Aorta (tissue), 5 donors: ENCODE measurements at places on chromosomes 11 and 22. TPM values are rescaled to one million over a fixed set of nuclear protein-coding genes. Genes with fewer than 3 reads are reported as not detected.

Gene SLC43A1
- 7.6 TPM for total RNA-seq

DNA sequence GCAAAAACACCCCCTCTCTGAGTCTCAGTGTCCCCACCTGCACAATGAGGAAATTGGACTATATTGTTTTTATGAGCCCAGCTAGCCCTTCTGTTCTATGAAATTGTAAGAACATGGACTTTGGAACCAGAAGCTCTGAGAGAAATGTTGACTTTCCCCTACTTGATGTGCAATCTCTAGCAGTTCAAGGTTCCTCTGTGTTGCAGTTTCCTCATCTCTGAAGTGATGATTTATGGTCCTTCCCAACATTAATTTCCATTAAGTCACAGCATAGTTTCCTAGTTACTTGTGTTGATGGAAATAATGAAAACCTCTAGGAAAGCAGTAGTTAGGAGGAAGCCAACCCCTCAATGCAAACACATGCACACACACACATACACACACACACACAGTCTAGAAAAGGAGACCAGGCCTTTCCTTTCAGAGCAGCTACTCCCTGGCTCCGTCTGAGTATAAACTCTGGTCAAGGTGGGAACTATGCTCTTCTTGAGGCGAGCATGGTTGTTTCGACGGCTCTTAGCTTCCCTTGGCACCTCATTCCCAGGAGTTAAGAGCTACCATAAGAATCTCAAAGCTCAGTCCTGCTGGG is 518.4 kb downstream of the SOX6 start:
- DNase-seq, result no peak

GRCh38 chr11:117735350-117735977 is 61.6 kb downstream of the DSCAML1 start:
- DNase-seq, result no peak

GRCh38 chr11:105861225-105861624 is 160.8 kb downstream of the MSANTD4 start:
- DNase-seq, result no peak

Gene ANO3
- 0.55 TPM for total RNA-seq

Gene ARFIP2
- 40.8 TPM for total RNA-seq

- no peak for DNase-seq
Observed at GRCh38 chr11:15057329-15057728, 16.1 kb upstream of the CALCB start.

- no peak for DNase-seq
Observed at GRCh38 chr11:14070896-14071295, 108.4 kb downstream of the SPON1 start.

Gene ANKK1
- 0.57 TPM for total RNA-seq

GRCh38 chr11:128407962-128408361 is 179.4 kb downstream of the ETS1 start:
- no peak for DNase-seq

Gene MRPL21
- 31.7 TPM for total RNA-seq

Gene SYT7
- total RNA-seq, result 2.3 TPM

Gene C11orf91
- 0.97 TPM for total RNA-seq

- DNase-seq, result no peak
Observed at GRCh38 chr11:117146521-117146920, 2.4 kb downstream of the PAFAH1B2 start.

DNA sequence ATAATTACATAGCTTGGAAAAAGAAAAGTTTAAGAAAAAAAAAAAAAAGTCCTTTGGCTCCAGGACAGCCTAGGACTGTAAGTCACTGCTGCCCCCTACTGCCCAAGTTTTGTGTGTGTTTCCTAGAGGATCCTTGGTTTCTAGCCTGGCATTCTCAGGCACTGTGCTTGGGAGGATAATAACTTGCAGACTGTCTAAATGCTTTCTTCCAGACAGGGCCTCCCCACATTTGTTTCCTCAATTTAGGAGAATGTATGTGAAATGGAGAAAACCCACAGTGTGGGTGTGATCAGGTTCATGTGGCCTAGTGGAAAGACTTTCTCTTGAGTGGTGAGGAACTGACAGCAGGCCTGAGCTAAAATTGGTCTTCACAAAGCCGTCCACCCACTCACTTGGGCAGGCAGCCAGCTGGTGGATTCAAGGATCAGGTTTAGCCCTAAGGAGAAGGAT is 191.0 kb downstream of the NAV2 start:
- peak; percentile 85 for DNase-seq

Gene TNKS1BP1
- total RNA-seq, result 184 TPM

- DNase-seq, result no peak
Observed at GRCh38 chr11:29679996-29680395, 336.8 kb downstream of the KCNA4 start.

DNA sequence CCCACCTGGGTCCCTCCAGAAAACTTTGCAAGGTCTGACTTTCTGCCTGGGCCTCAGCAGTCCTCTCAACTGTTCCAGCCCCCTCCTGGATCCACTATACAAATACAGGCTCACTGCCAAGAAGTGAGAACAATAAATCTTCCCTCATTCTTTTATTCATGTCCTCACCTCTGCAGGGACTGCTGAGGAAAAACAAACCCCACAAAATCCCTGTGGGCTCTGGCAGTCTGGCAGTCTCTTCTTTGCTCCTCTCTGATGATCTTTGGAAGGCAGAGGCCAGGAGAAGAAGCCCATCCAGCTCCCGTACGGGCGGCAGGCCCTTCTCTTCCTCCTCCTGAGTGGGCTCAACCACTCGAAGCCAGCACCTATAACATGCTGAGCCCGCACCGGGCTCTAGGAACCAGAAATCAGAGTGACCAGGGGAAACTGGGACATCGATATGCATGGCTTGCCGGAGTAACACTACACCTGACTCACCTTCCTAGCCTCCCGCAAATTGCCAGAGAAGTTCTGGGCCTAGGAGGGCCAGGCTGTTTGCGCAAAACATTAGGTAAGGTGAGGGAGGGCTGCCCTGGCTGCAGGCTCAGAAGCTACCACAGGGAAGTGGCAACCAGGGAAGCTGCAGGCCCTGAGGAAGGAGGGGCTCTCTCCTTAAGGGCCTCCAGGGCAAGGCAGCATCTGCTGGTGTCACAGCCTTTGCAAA is 24.2 kb downstream of the TMPRSS5 start:
- DNase-seq, result no peak

Gene C1QTNF4
- 2.3 TPM for total RNA-seq

Gene SLC35E4
- total RNA-seq, result 5.0 TPM

Gene TMEM86A
- total RNA-seq, result 4.4 TPM

GRCh38 chr11:75403037-75403436 is 3.7 kb downstream of the RPS3 start:
- DNase-seq, result no peak

DNA sequence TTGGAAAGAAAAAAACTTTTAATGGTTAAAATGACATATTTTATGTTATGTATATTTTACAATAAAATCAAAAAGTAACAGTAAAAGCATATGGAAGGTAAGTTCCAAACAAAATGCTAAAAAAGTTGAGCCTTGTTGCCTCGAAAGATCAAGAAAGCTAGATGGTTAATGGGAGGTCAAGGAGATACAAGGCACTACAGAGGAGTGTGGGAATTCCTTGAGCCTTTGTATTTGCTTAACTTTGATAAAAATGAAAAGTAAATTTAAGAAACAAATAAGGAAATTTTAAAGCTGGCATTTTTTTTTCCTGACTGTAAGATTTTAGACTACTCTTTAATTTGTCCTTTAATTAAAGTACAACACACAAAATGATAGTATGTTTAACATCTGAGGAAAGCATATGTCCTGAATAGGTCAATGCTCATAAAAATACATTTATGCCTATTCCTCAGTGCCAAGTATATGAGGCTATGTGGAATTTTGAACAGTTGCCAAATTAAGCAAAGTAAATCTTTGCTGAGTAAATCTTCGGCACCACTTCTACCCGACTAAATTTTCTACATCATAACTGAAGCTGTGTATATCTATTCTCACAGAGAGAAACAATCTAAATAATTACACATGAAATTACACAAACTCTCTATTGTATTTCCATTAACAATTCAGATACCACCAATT is 108.8 kb downstream of the TTC28 start:
- DNase-seq, result no peak

- no peak for DNase-seq
Observed at GRCh38 chr22:27625769-27626674, 175.5 kb downstream of the MN1 start.

- no peak for DNase-seq
Observed at GRCh38 chr22:48649031-48649430, 1178.6 kb downstream of the BRD1 start.

GRCh38 chr22:41446057-41446501 is 522 bp downstream of the TOB2 start:
- no peak for DNase-seq

Gene ARFGAP2
- total RNA-seq, result 65.8 TPM

DNA sequence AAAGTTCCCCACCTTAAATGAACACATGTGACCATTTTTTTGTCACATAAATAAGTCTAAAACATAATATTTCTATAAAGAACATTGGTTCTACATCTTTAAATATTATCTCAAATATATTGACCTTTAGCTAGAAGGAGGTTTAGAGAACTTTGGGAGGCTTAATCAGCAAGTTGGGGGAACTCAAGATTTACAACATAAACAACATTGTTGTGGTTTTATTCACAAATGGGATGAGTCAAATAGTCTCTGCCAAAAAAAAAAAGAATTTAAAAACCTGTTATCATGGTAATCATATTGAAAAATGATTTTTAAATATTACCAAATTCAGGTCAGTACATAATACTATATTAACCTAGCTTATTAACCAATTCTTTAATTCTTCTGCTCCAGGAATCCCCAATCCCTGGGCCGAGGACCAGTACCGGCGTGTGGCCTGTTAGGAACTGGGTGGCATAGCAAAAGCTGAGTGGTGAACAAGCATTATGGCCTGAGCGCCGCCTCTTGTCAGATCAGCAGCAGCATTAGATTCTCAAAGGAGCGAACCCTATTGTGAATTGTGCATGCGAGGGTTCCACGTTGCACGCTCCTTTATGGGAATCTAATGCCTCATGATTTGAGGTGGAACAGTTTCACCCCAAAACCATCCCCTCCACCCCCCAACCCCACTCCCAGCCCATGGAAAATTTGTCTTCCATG is 98.2 kb downstream of the RDX start:
- DNase-seq, result no peak

Gene CCDC81
- 1.5 TPM for total RNA-seq

Gene MAJIN
- not detected for total RNA-seq

Gene TLCD5
- total RNA-seq, result 7.9 TPM

DNA sequence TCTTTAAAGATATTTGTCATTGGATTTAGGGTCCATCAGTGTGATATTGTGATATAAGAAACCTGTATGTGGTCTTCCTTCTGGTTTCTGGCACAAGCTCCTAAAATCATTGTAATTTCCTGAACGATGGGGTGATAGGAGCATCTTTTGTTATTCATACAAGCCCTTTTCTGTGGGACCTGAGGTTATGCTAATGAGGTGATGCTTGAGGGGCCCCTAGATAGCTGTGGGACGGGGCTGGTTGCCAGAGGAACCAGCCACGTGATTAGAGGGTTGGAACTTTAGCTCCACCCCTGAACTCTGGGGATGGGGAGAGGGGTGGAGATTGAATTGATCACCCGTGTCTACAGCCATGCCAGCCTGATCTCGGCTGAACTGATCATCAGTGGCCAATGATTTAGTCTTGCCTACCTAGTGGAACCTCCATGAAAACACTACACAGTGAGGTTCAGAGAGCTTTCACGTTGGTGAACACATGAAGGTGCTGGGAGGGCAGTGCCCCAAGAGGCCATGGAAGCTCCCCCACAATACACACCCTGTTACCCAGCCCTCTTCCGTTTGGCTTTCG is 62.8 kb downstream of the BCR start:
- DNase-seq, result no peak

DNA sequence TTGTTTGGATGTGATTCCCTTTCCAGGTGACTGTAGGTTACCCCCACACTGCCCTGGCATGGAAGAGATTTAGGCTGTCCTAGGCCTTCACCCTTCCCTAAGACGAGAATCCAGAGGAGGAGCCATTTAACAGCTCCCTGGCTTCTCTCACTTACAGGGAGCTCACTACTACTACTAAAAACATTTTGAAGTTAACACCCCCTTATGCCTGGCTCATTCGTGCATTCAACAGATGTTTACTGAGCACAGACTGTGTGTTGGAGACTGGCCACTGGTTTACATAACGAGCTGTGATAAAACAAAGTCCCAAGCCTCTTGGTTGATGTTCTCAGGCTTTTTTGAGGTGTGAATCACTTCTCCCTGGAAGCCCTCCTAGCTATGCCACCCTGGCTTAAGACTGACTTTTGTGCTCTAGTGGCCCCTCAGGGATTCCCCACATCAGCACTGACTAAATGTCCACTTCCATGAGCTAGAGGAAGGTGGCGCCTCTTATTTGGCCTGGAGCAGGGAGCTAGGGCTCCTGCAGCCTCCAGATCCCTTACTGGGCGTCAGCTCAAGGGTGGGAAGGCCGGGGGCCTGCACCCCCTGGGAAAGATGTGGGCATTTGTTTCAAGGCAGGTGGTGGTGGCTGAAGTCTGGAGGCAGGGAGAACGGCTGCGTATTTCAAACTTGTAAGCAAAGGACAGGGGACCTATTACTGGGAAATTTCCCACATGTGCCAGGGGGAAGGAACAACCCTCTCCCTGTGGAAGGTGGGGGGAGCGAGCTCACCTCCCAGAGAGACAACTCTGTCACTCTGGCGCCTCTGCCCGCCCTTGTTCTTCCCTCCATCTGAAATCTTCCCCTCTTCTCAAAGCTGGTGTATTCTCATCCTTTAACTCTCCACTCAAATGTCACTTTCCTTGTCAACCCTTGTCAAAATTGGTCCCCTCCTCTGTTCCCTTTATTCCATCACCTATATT is 19.4 kb upstream of the MALAT1 start:
- peak; percentile 82 for DNase-seq

Gene FBLN1
- 500 TPM for total RNA-seq

GRCh38 chr11:118047749-118048148 is 29.1 kb upstream of the TMPRSS4 start:
- no peak for DNase-seq

GRCh38 chr22:41563051-41563711 is 2.4 kb downstream of the CSDC2 start:
- DNase-seq, result peak; percentile 83

DNA sequence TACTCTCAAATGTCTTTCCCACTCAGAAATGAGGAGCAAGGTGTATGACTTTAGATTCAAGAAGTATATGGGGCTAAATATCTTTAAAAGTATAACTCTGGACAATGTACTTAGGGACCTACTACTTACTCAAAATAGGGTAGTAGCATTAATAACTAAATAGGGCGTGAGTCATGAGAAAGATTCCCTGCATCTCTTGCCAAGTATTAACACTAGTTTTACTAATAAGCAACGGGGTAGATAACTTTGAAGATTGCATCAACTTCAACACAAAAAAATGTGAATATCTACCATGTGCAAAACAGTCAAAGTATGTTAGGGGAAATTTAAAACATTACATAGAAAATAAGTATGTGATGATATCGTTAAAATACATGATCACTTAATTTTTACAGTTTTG is 99.6 kb downstream of the PGR start:
- no peak for DNase-seq

- no peak for DNase-seq
Observed at GRCh38 chr11:107609400-107610218, 18.7 kb downstream of the ELMOD1 start.
